ENCODE measurements at places on chromosomes 11 and 22.

DNA sequence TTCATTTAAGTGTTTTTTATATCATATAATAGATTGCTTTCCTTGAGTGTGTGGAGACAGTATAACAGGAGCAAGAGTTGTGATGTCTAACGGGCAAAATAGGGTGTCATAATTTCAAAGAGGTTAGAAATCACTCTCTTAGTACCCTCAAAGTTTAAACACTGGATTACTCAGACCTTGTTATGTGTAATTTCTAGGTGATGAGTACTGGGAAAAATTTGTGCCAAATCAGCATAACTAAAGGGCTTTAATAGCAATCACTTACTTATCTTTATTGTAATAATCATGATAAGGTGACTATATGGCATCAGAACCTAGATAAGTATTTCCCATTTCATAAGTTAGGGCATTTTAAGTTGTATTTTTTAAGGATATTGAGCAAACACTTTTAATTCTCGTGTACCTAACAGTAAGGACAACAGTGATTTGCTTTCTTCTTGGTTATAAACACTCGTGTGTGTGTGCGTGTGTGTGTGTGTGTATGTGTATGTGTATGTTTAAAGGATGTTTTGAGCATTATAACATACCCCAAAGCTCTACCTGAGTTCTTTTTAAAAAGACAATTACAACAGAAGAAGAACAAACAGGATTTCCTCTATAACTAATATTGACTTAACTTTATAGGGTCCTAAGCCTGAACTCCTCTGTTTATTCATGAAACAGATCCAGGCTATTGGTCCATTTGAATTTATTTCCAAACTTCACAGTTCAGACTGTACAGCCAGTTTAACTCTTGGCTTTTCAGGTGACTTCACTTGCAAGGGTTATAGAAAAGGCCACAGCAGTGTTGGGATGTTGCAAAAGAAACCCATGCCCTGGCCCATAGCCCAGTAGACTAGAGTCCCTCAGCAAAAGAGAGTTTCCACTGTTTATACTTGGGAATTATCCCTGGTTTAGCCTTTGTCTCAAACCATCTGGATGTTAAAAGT is 23.7 kb upstream of the PDE3B start:
- no peak for DNase-seq
- no peaks in the 10 kb centered on the region for H3K27me3 ChIP-seq
- H3K4me3 ChIP-seq = no peak overlapping the region
- H3K36me3 ChIP-seq = peaks cover 39% of the 10 kb centered on the region
- peaks cover 68% of the 10 kb centered on the region for H3K4me1 ChIP-seq

GRCh38 chr11:126360049-126360446 is 4.6 kb downstream of the ST3GAL4 start:
- no peak for DNase-seq
- H3K27ac ChIP-seq = no peak overlapping the region
- no peaks in the 10 kb centered on the region for H3K27me3 ChIP-seq
- H3K4me1 ChIP-seq = peaks cover 6% of the 10 kb centered on the region
- no peaks in the 10 kb centered on the region for H3K36me3 ChIP-seq

DNA sequence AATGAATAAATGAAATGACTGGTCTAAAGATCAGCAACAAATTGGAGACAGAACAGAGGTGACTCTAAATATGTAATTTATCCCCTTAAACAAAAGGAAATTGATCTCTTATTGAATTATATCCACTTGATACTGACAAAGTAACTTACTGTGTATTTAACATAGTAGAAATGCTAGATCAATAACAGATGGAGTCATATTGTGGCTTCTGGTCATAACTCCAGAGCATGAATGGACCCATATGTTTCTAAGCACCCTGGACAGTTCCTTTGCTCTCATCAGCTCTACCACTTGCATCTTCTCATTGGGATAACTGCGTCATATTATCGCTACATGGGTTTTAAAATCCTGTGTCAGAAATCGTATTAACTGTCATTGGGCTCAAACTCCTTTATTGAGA is 222.3 kb downstream of the ETS1 start:
- H3K27me3 ChIP-seq = no peaks in the 10 kb centered on the region
- no peaks in the 10 kb centered on the region for H3K36me3 ChIP-seq
- peaks cover 8% of the 10 kb centered on the region for H3K4me1 ChIP-seq
- DNase-seq = no peak
- H3K4me3 ChIP-seq = no peak overlapping the region

- H3K27ac ChIP-seq = peak overlapping the region; percentile 92
- peaks cover 34% of the 10 kb centered on the region for H3K36me3 ChIP-seq
- H3K4me1 ChIP-seq = peaks cover 40% of the 10 kb centered on the region
- no peaks in the 10 kb centered on the region for H3K27me3 ChIP-seq
These were observed 3.1 kb downstream of the IFITM1 start for GRCh38 chr11:316891-317301.

- H3K36me3 ChIP-seq = no peaks in the 10 kb centered on the region
- H3K4me1 ChIP-seq = peaks cover 34% of the 10 kb centered on the region
- peak overlapping the region; percentile 83 for H3K27ac ChIP-seq
- peak overlapping the region; percentile 78 for H3K4me3 ChIP-seq
- DNase-seq = no peak
These were observed 789 bp upstream of the CBX7 start for GRCh38 chr22:39153220-39153717.

DNA sequence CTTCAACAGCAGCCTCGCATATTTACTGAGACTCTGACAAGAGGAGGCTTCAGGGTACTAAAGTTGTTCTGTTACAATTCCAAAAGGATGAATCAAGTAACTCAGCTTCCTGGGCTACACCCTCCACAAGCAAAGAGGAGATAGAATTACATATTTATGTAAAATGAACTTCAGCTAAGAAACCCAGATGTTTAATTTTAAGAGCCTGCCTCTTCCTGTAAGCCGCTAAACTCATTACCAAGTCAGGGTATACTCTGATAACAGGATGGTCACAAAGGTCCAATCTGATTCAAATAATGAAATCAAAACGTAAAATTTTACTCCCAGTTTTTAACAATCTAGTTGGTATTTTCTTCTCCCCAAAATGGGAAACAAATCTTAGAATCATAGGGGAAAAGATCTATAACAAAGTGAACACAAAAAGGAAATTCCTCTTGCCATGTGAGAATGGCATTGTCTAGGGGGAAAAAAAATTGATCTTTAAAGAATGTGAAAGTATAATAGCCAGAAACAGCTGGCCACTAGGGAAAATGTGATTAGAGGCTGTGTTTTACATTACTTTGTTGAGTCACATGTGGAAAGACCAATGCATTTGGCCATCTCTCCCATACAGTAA is 30.9 kb downstream of the CHEK2 start:
- no peaks in the 10 kb centered on the region for H3K27me3 ChIP-seq
- H3K36me3 ChIP-seq = peaks cover 4% of the 10 kb centered on the region
- no peak overlapping the region for H3K4me3 ChIP-seq
- no peak overlapping the region for H3K27ac ChIP-seq
- H3K4me1 ChIP-seq = peaks cover 12% of the 10 kb centered on the region

- no peak overlapping the region for H3K27ac ChIP-seq
- no peak for DNase-seq
- no peaks in the 10 kb centered on the region for H3K4me1 ChIP-seq
- no peaks in the 10 kb centered on the region for H3K27me3 ChIP-seq
- no peak overlapping the region for H3K4me3 ChIP-seq
These were observed 15.0 kb upstream of the NXPE4 start for GRCh38 chr11:114610550-114610949.

DNA sequence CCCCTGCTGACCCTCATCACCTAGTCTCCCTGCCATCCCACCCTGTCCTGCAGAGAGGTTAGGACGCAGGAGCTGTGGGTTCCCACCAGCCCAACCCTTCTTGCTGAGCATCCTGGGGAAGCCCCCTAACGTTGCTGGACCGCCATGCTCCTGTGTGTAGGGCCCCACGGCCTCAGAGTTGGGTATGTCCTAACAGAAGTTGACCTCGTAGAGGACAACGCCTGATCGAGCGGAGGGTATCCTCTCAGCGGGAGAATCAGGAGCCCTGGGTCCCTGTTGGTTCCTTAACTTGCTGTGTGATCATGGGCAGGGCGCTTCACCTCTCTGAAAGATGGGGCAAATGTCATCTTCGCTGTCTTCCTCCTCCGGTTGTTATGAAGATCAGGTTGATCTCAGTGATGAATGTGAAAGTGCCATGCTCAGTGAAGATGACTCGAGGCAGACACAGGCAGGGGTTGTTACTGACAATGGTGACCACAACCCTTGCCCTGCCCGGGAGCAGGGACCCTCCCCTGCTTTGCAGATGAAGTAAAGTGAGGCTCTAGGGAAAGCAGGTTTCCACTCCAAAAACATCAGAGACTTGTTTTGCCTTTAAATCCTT is 19.3 kb upstream of the CD5 start:
- peaks cover 14% of the 10 kb centered on the region for H3K36me3 ChIP-seq
- peaks cover 72% of the 10 kb centered on the region for H3K4me1 ChIP-seq
- peak; percentile 46 for DNase-seq
- H3K27me3 ChIP-seq = no peaks in the 10 kb centered on the region
- peak overlapping the region; percentile 85 for H3K27ac ChIP-seq

DNA sequence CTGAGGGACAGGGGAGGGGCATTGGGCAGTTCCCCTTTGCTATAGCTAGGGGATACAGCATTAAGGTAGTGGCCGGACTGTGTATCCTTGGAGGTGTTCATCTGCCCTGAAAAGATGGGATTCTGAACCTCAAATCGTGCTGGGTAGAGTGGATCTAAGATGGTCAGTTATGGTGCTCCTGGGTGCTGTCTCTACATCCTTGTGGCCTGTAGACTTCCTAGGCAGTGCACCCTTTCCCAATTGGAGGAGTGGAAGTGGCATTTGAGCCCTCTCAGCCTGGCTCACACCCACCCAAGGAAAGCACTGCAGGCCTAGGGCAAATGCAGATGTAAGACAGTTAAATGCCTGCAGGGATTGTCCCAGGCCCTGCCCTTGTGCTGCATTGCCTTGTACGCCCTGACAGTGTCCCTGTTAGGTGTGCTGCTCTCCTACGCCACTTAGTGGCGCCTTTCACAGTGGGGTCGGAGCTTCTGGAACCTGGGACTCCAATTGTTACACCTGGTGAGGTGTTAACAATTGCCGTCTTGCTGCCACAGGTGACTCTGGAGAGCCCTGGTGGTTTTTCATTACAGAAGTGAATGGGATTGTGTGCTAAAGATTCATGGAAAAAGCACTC is 35.0 kb downstream of the PPFIBP2 start:
- peaks cover 2% of the 10 kb centered on the region for H3K4me1 ChIP-seq
- DNase-seq = peak; percentile 15
- no peak overlapping the region for H3K27ac ChIP-seq
- H3K36me3 ChIP-seq = peaks cover 9% of the 10 kb centered on the region

GRCh38 chr22:26462641-26463040 is 20.9 kb downstream of the HPS4 start:
- no peak for DNase-seq
- H3K36me3 ChIP-seq = peaks cover 26% of the 10 kb centered on the region
- H3K27ac ChIP-seq = no peak overlapping the region
- peaks cover 2% of the 10 kb centered on the region for H3K4me1 ChIP-seq

DNA sequence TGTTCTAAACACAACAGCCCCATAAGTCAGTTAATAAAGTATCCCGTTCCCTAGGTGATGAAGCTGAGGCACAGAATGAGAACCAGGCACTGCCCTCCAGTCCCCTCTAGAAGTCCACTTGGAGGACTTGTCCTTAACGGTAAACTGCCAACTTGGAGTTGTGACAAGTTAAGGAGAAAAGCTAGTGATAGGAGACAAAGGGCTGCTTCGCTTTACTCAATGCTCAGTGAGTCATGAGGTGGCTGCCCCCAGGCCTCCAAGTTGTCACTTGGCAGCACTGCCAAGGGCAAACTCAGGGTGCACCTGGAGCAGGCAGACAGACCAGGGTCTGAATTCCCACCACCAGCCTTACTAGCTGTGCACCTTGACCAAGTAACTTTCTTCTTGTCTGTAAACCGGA is 13.5 kb downstream of the SLC43A1 start:
- H3K4me3 ChIP-seq = no peak overlapping the region
- H3K27me3 ChIP-seq = no peaks in the 10 kb centered on the region
- DNase-seq = no peak

DNA sequence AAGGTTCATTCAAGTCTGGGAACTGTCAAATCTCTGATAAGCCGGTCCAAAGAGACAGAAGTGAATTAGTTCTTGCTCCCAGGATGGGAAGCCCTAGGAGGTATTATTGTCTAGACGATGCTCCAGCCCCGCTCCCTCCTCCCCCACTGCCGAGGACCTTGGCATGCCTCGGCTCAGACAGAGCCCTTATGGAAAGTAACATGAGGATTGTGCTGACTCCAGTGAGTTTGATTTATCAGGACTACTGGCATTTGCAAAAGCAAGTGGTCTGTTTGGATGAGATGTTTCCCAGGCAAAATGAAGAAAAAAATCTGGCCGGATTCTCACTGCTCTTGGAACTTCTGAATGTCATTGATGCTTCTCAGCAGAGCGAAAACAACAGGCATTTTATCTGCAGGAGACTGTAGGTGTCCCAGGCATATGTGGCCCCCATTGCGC is 341.0 kb downstream of the ETS1 start:
- H3K4me1 ChIP-seq = no peaks in the 10 kb centered on the region
- no peaks in the 10 kb centered on the region for H3K36me3 ChIP-seq
- H3K27ac ChIP-seq = no peak overlapping the region
- H3K27me3 ChIP-seq = no peaks in the 10 kb centered on the region
- no peak for DNase-seq

DNA sequence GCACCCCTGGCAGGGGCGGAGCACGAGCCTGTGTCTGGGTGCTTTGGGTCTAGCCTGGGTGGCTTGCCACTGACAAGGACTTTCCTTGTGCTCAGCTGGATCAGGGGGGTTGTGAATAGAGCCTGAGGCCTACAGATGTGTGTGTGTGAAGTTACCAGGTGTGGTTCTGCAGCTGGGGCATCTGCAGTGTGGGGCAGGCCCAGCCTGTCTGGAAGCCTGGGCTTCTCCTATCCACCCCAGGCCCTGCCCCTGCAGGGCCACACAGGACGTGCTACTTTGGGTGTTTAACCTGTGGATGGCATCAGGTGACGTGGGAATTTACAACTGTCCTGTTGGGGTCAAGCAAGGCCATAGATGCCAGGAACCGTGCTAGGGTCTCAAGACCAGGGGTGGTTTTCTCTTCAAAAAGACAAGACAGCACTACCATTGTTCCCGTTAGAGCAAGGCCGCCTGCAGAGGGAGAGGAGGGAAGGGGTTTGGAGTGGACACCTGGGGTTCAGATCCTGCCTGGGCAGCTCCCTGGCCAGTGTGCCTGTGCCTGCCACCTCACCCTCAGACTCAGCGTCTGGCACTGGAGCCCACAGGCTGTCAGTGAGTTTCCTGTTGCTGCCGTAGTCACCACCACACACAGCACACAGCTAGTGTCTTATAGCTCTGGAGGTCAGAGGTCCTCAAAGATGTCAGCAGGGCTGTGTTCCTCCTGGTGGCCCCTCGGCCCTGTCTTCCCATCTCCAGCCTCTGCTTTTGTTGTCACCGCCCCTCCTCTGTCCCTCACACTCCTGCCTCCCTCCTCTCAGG is 31.6 kb downstream of the CTTN start:
- no peak overlapping the region for H3K4me3 ChIP-seq
- peaks cover 10% of the 10 kb centered on the region for H3K27me3 ChIP-seq
- H3K4me1 ChIP-seq = no peaks in the 10 kb centered on the region
- H3K27ac ChIP-seq = no peak overlapping the region
- peaks cover 17% of the 10 kb centered on the region for H3K36me3 ChIP-seq

- no peaks in the 10 kb centered on the region for H3K4me1 ChIP-seq
- H3K36me3 ChIP-seq = no peaks in the 10 kb centered on the region
- peaks cover 2% of the 10 kb centered on the region for H3K27me3 ChIP-seq
- no peak overlapping the region for H3K27ac ChIP-seq
- no peak overlapping the region for H3K4me3 ChIP-seq
These were observed 207.7 kb downstream of the CEP164 start for GRCh38 chr11:117535201-117535849.

Data from activated naive CD8-positive, alpha-beta T cell treated with anti-CD3 and anti-CD28 coated beads, Interleukin-2, amount 50 U/mL, for 24 hours (primary cell).